ENCODE measurements at places on chromosomes 2 and 18.

DNA sequence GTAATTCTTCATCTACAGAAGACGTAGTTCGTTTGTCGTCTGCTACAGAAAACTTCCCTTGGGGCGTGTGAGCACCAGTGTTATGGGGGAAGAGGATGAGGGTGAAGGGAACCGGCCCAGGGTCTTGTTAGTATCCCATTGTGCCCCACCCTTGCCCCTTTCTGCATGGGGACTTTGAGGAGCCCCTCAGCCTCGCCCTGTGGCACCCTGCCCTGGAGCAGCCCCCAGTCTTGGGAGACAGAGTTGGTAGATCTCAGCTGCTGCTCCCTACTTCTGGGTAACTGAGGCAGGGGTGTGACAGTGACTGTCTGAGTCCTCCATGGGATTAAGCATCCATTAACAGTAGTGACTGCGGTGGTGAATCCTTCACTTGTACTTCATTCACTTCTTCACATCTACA is 50.1 kb downstream of the RNF144A start:
- no peak for DNase-seq

GRCh38 chr18:35786365-35787042 is 186.0 kb upstream of the RMP24 start:
- no peak for DNase-seq

DNA sequence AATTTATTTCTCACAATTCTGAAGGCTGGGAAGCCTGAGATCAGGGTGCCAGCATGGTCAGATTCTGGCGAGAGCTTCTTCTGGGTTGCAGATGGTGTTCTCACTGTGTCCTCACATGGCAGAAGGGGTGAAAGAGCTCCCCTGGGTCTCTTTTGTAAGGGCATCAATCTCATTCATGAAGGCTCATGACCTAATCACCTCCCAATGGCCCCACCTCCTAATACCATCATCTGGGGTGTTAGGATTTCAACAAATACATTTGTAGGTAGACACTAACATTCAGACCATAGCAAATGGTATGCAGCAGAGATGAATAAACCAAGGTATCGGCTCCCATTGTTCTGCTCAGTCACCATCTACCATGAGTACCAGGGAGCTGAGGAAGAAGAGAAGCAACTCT is 32.7 kb downstream of the YPEL5 start:
- DNase-seq: no peak

GRCh38 chr2:180692322-180692721 is 288.1 kb upstream of the UBE2E3 start:
- no peak for DNase-seq

DNA sequence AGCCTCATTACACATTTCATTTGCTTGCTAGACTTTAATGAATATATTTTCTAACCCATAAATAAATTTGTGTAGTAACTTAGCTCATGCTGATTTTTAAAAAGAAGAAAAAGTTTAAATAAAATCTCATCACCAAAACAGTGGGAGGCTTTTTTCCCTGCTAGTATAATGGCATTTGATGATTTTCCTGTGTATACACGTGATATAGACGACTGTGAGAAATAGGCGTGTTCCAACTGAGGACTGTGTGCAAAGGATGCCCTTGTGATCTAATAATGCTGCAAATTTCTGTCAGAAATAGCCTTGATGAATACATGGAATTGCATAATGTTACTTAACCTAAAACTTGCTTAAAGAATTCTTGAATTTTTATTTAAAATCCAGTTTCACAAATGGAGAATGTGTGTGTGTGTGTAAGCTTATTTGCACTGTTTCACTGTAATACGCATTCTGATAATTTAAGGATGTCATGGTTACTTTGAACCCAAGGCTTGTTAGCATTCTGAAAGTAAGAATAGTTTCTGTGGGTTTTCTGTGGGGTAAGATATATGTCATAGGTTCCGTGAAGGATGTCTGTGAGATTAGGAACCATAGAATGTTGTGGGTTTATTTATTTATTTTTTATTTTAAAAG is 178.0 kb downstream of the DLGAP1 start:
- DNase-seq: no peak

DNA sequence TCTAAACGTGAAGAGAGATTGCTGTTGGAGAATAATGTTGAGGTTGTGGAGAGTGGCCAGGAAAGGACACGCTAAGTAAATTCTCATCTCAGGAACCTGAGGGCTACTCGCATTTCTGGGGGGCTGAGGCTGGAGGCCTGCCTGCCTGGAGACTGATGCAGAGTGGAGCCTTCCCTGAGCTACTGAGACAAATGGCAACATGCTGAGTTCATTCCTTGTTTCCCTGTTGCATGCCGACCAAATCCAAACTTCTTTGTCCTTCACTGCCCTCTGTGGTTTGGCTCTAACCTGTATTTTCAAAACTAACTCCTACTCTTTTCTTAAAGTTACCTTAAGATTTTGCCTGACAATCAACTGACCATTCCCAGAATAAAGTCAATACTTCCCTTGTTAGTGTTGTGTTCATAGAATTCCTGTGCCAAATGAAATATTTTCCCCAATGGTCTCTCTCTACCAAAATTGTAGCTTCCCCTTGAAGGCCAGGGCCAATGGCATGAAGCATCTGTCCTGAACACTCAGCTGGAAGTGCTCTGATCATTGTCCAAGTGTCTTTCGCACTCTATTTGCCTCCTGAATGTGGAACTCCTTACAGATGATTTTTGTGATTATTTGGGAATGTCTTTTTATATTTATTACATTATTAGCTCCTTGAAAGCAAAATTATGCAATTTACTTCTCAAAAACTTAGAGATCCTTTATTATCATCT is 1085.6 kb downstream of the SOCS6 start:
- DNase-seq: no peak

GRCh38 chr2:140502951-140503630 is 1627.7 kb downstream of the LRP1B start:
- no peak for DNase-seq

- no peak for DNase-seq
Measured at GRCh38 chr2:128502200-128502599, 183.5 kb upstream of the HS6ST1 start.

DNA sequence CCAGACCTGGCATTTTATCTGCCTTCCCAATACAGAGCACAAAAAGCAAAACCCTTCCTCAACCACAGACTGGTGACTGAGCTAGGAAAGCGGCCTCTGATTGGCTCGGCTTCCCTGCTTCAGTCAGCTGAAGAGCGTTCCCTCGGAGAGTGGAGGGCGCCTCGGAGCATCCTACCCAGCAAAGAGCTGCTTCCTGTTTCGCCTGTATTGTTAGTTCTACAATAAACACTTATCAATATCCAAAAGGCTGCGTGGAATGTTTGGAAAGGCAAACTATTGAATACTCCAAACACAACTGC is 125.0 kb downstream of the CACNB4 start:
- no peak for DNase-seq

- DNase-seq: no peak
Measured at GRCh38 chr18:58065956-58066355, 21.9 kb downstream of the NEDD4L start.

GRCh38 chr2:219122202-219122980 is 38.2 kb downstream of the NHEJ1 start:
- DNase-seq: no peak

DNA sequence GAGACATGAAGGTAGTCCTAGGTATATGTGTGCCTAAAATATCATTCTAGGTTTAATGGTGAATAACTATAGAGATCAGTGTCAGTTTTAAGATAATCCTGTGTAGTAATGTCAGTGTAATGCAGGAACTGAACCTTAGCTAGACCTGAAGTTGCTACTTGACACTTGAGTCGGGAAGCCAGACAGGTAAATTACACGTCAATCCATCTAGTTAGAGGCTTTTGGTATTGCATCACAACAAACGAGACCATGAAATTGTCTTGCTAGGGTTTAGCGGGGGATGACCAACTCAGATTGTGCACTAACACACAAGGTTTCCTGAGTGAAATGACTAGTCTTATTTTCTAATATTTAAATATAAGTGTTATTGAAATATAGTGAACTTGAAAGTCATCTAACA is 2.0 kb downstream of the YPEL5 start:
- no peak for DNase-seq

Data from T-helper 22 cell (primary cell).